ENCODE measurements at places on chromosomes 1 and 21.

- DNase-seq: no peak
Observed at GRCh38 chr1:215202868-215203267, 120.3 kb downstream of the KCNK2 start.

GRCh38 chr1:52033190-52034049 lies at the start of gene KTI12:
KTI12 (minus strand) TSS chr1:52033810; CDS start chr1:52033761, 49 bp downstream.
- peak; percentile 93 for DNase-seq

DNA sequence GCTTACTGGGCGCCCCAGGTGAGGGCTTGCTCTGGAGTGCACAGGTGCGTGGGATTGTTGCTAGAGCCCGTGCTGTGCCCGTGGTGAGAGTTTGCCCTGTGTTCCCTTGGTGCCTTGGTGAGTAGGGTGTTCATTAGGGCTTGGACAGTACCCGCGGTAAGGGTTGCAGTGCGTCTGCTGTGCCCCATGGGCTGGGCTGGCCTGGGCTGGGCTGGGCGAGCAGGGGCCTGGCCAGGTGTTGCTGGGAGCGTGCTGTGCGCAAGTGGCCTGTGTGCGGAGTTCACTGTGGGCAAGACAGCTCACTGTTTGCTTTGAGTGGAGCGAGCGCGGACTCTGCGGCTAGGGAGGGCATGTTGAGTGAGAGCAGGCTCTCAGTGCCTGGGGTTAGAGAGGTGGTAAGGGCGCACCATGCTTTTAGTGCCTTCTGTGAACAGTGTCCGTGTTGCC lies 725 bp downstream of the CR1L start:
- DNase-seq: no peak

- no peak for DNase-seq
Observed at GRCh38 chr1:35854989-35855700, 27.9 kb upstream of the AGO1 start.

- DNase-seq: no peak
Observed at GRCh38 chr1:21669258-21670058, at the start of gene RAP1GAP. RAP1GAP (minus strand) TSS chr1:21669357; CDS start chr1:21620032, 49,325 bp downstream.

DNA sequence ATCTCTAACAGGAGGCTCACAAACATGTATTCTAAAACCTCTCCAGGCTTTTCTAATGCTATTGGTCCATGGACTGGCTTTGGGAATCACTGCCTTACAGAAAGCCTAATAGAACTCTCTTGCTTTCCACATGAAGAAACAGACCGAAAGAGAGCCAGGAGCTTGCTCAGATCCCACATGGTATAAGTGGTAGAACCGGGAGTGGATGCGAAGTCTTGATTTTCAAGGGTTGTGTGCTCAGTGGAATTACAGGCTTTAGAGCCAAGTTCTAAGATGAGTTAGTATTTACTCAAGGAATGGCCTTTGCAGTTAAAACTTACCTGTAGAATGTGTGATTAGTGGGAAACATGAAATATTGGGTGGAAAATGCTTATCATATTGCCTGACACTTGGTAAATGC lies 54.3 kb upstream of the HSD17B7 start:
- DNase-seq: no peak

DNA sequence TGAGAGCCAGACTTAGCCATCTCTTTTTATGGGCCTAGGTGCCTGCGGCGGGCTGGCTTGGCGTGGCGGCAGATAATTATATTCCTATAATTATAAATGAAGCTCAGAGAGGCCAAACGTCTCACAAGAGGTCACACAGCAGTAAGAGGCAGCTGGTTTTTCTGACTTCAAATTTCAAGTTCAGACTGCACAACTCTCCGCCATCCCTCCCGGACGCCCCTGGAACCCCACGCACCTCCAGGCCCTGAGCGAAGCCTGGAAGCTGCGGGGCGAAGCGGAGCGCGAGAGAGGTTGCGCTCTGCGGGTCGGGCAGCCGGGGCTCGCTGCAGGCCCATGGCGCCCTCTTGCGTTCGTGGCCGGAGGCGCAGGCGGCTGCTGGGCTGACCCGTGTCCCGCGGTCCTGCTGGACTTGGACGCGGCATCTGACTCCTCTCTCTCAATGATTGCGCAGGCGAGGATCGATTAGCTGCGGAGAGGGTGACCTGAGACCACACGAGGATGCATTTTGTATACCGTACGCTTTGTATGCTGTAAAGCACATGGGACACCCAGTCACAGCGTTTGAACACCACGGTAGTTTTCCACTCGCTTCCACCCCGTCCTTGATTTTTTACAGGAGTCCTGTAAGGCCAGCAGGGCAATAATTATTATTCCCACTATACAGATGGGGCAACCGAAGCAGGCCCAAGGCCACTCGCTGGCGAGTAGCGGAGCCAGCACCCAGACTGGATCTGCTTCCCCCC lies 272.7 kb downstream of the FOXD2 start:
- DNase-seq: peak; percentile 56

- DNase-seq: no peak
Observed at GRCh38 chr21:30117631-30118030, 49.0 kb downstream of the CLDN17 start.

GRCh38 chr1:186654741-186655140 lies 25.5 kb downstream of the PTGS2 start:
- DNase-seq: no peak

DNA sequence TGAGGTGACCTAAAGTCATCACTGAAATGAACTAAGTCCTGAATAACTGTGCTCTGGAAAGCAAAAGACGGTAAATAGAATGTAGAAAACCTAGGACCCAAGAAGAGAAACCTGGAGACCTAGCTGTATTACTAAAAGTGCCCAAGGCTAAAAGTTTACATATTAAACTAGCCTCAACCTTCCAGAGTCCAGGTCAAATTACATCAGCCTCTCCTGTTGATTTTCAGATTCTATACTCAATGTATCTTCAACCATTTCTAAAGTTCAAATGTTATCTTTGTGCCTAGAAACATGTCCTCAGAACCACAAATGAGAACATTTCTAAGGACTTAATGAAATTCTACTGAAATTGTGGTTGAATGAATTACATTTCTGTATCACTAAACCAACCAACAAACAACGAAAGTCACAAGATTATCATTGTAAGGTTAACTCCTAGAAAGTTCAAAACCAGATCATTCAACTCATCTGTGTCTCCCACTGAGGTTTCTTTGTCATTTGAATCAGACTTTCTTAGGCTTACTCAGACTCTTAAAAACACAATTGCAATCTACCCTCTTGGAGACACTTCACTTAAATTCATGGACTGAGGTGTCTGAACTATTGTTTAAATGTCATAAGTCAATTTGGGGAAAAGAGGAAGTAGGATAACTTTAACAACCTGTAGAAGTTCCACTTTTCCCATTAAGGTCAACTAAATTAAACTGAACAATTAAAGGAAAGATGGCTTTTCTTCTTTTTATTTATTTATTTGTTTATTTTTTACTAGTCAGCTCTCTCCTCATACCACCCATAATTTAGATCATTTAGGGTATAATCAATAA lies 207.7 kb downstream of the BARHL2 start:
- no peak for DNase-seq

DNA sequence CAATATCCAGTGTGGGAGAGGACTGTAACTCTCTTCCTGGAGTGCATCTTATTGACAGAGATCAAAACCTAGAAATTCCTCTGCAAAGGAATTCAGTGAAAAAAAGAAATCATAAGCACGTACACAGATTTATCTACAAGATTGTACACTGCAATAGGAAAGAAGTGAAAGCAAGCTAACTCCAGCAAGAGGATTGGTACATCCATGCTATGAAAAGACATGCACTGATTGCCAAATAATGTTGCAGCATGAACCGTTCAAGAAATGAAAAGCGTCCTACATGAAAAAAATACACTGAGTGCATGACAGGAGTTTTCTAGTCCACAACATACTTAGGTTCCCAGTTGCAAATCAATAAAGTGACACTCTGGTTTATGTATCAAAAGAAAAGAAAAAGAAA lies 1.9 kb upstream of the MGST3 start:
- peak; percentile 9 for DNase-seq

DNA sequence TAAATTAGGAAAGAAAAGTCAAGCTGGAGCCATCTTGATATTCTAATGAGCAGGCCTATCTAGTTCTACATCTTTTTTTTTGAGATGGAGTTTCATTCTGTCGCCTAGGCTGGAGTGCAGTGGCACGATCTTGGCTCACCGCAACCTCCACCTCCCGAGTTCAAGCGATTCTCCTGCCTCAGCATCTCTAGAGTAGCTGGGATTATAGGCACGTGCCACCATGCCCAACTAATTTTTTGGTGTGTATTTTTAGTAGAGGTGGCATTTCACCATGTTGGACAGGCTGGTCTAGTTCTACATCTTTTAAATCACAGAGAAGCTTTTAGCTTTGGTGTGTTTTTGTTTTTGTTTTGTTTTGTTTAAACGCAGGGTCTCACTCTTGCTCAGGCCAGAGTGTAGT lies 6.8 kb downstream of the TMEM69 start:
- no peak for DNase-seq

DNA sequence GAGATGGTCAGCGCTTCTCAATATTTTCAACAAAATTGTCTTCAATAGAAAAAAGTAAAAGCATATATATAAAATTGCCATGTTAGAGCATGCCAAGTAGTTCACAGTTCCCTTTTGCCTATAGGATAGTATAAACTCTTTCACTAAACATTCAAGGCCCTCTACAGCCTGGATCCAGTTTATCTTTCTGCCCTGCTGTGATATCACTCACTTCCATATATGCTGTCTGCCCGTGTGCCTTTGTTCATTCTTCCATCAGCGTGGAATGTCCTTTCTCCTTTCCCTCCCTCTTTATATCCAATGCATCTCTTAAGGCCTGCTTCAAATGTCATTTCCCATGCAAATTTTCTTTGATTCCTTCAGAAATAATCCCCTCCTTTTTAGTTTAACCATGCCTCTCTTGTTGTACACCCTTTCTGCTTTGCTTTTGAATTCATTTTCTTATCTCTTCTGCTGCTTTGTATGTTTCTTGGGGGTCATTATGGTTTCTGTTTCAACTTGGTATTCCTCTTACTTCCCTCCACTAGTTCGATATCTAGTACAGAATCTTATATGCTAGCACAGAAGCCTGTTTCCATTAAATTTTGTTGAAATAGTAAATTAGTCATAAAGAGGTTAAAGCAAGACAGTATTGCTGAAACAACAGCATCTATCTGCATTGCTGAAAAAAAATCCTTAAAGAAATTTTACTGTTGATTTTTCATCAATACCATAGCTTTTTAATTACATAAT lies 44.7 kb downstream of the XCL2 start:
- DNase-seq: no peak

DNA sequence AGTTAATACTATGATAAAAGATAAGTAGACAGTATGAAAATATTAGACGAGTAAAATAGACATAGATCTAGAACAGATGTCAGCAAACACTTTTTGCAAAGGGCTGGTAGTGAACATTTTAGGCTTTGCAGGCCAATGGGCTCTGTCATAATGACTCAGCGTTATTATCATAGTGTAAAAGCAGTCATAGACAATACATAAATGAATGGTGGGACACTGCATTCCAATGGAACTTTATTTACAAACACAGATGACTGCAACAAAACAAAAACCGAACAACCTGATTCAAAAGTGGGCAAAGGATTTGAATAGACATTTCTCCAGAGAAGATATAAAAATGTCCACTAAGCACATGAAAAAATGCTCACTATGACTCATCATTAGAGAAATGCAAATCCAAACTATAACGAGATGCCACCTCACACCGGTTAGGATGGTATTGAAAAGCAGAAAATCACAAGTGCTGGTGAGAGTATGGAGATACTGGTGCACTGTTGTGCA lies 7.3 kb downstream of the GSTM5 start:
- peak; percentile 79 for DNase-seq

DNA sequence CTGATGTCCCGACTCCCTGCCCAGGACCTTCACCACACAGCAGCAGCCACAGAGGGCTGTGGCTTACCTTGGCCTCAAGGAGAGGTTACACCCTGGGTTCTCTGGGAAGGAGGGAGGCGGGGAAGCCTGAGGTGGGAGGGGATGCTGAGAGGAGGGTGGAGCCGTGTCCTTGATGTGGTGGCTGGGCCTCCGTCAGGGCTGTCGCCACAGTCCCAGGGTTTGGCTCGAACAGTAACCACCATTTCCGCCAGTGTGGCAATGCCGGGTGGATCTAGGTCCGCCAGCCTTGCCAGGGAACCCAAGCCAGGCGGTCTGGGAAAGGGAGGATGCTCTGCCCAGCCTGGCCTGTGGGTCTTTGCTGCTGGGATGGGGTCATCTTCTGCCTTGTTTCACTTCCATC lies 18.4 kb upstream of the CDCA8 start:
- DNase-seq: no peak

GRCh38 chr1:207330011-207330710 lies 8.7 kb downstream of the CD55 start:
- no peak for DNase-seq

GRCh38 chr1:215287362-215287761 lies 204.8 kb downstream of the KCNK2 start:
- DNase-seq: peak; percentile 32

DNA sequence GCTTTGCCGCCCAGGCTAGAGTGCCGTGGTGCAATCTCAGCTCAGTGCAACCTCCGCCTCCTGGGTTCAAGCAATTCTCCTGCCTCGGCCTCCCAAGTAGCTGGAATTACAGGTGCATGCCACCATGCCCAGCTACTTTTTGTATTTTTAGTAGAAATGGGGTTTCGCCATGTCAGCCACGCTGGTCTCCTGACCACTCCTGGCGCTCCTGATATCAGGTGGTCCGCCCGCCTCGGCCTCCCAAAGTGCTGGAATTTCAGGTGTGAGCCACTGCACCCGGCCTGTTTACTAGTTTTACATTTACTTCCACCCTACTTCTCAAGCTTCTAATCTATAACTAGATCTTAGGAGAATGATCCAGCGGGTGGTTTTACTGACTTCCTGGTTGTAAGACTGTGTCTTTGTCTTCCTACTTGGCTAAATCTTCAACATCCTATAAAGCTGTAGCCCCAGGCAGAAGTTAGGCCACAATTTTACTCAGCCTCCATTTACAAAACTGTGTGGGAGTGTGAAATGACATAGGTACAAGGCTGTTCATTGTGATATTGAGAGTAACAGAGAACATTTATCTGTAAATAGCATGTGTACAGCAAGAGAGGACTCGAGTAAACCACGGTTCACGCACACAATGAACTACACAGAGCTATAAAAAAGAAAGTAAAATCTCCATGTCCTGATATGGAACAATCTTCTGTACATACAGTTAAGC lies 9.6 kb upstream of the POU2F1 start:
- DNase-seq: no peak

GRCh38 chr1:56149761-56150160 lies 429.6 kb downstream of the PLPP3 start:
- no peak for DNase-seq

Data from fibroblast of the aortic adventitia (primary cell).